ENCODE measurements at places on chromosomes 13 and 19.

DNA sequence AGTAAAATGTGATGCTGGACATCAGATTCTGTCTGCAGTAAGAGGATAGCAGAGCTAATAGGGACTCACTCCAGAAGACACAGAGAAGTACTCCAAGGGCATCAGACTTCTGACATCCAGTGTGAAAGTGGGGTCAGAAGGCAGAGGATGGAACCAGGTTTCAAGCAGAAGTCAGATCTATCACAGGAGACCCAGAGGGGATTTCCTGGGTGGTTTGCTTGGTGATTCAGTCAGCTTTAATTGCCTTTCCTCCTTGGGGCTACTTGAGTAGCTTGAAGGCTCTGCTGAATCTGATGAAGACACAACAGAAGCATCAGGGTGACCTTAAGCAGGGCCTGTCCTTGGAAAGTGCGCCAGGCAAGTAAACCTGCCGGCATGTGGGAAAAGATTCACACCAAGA, 300.6 kb downstream of the COG6 start:
- DNase-seq, result no peak

- no peak for DNase-seq
Observed at GRCh38 chr13:97117388-97117910, 104.7 kb upstream of the MBNL2 start.

GRCh38 chr19:38655148-38655824, 7.8 kb downstream of the ACTN4 start:
- DNase-seq, result no peak

- DNase-seq, result peak; percentile 38
Observed at GRCh38 chr19:3276341-3276799, 51.9 kb downstream of the CELF5 start.

- DNase-seq, result no peak
Observed at GRCh38 chr13:112058519-112058873, 8.5 kb upstream of the SOX1 start.

- peak; percentile 69 for DNase-seq
Observed at GRCh38 chr19:13104360-13104847, 1.7 kb upstream of the LYL1 start.

- no peak for DNase-seq
Observed at GRCh38 chr19:38561053-38561606, 56.6 kb downstream of the MAP4K1 start.

- DNase-seq, result peak; percentile 77
Observed at GRCh38 chr19:4267101-4267900, 11.8 kb upstream of the SHD start.

- no peak for DNase-seq
Observed at GRCh38 chr19:48950830-48951519, 3.7 kb upstream of the BAX start.

DNA sequence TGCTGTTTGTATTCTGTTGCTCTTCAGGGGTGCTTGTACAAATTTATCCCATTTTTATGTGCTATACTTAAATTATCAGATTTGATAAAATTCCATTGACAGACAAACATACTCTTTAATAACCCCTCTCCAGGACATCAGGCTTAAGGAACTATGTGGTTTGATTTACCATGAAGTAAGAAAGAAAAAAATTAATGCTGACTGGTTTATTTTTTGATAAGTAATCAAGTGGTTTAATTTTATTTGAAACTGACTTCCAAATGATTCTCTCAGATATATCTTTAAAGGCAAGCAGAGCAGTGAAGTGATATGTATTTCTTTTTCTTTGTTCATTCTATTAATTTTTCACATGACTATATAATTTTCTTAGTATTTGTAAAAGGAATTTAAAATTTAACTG, 1168.1 kb downstream of the OLFM4 start:
- DNase-seq, result no peak

DNA sequence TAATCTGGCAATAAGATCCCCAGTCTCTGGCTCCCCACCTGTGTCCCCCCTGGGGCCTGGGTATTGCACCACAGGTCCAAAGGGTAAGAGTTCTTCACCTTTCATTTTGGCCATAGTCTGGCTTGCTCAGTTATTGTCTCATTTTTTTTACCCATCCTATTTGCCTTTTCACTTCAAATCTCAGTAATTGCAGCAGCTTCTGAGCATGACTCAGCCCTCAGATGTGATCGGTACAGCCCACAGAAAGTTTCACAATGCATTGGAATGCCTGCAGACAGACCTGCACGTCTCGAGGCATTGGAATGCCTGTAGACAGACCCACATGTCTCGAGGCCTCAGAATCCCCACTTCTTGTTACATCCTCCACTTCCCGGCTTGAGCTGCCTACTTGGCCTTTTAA, 173.6 kb downstream of the NUFIP1 start:
- DNase-seq, result peak; percentile 94

DNA sequence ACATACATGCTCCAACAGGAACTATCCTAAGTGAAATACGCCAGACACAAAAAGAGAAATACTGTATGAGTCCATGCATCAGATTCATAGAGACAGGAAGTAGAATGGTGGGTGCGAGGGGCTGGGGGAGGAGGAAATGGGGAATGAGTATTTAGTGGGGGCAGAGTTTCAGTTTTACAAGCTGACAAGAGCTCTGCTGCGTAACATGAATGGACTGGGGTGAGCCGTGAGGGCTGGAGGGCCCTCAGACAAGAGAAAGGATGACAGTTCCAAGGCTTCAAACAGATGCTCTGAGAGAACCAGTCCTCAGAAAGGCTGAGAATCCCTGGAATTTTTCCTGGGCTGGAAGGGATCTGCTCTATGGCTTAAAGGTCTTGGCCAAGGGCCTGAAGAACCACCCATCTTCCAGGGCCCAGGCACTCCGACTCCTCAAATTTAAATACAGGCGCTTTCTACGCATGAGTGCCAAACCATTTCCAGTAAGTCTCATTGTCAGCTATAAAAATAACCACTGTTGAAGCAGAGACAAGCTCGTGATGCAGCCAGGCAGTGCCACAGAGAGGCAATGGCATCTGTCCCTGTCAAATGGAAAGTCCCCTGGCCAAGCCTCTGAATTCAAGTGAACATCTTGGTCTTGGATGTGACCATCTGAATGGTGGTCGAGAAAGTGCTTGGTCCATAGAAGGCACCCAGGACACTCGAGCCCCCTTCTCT, 17.5 kb downstream of the KLF2 start:
- DNase-seq, result peak; percentile 64

GRCh38 chr13:109652531-109652930, 133.9 kb downstream of the IRS2 start:
- no peak for DNase-seq

GRCh38 chr19:13013649-13014048, 18.4 kb downstream of the NFIX start:
- no peak for DNase-seq

DNA sequence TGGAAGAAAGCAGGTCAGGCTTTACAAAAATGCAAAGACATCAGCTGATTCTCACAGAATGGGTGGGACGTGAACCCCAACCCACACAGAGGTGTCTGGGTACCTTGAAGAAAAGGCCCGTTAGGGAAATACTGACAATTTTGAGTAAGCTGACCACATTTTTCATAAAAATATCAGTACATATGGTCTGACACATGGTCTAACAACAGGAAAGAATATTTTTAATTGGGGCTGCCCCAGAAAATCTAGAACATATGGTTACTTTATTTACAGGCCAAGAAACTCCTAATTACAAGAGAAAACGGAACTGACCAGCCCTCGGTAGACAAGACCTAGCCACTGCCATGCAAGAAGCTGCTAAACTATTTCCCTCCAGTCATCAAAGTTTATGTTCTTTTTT, 48.7 kb upstream of the ITM2B start:
- no peak for DNase-seq

- no peak for DNase-seq
Observed at GRCh38 chr13:45859705-45860104, 8.2 kb upstream of the SIAH3 start.

GRCh38 chr19:40610396-40611064, 9.4 kb downstream of the LTBP4 start:
- DNase-seq, result no peak

DNA sequence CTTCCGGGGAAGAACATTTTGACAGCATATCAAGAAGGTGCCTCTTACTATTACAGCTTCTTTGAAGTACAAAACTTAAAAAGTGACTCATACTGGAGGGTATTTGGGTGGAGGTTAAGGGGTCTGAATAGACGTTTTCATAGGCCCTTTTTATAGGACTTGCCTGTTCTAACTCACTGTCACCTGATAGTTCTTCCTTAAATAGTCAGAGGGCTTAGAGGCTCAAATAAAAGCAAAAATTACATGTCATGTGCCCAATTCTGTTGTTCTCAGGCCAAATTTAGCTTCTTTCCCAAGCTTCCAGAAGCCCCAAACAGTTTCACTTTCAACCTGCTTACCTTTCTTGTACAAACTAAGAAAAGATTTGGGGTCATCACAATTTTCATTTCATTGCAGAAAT, 16.1 kb upstream of the SLC46A3 start:
- DNase-seq, result no peak

Measured in AG20443 (cell line).